Pericardium fibroblast (primary cell): ENCODE measurements at places on chromosomes 13 and 19. TPM values are rescaled to one million over a fixed set of nuclear protein-coding genes. Genes with fewer than 3 reads are reported as not detected.

The COMP gene
- 0.85 and 2.9 TPM in 2 replicates for total RNA-seq

The GIPR gene
- 0.12 TPM in 1 of 2 replicates, not detected in the other for total RNA-seq

The FSD1 gene
- total RNA-seq: 6.3 and 7.1 TPM in 2 replicates

The SLC10A2 gene
- not detected in 2 replicates for total RNA-seq

The JSRP1 gene
- 1.5 TPM in 1 of 2 replicates, not detected in the other for total RNA-seq

The ACER1 gene
- total RNA-seq: not detected in 2 replicates

The PSG1 gene
- not detected in 2 replicates for total RNA-seq

The SPACA4 gene
- not detected in 2 replicates for total RNA-seq

The ZNF616 gene
- 7.1 and 21.1 TPM in 2 replicates for total RNA-seq

The IRGC gene
- total RNA-seq: not detected in 2 replicates

The CRLF1 gene
- total RNA-seq: 135 and 318 TPM in 2 replicates

The DYRK1B gene
- total RNA-seq: 17.3 and 18.2 TPM in 2 replicates
